ENCODE measurements at places on chromosomes 7 and 10.
A peak's percentile ranks its signal among the peaks of the same experiment; 100 is the strongest.

GRCh38 chr10:125161707-125162119 lies 1.4 kb upstream of the CTBP2 start:
- peak; percentile 43 for DNase-seq

- peak; percentile 29 for DNase-seq
Measured at GRCh38 chr10:21174715-21175495, 277.8 kb upstream of the NEBL start.

DNA sequence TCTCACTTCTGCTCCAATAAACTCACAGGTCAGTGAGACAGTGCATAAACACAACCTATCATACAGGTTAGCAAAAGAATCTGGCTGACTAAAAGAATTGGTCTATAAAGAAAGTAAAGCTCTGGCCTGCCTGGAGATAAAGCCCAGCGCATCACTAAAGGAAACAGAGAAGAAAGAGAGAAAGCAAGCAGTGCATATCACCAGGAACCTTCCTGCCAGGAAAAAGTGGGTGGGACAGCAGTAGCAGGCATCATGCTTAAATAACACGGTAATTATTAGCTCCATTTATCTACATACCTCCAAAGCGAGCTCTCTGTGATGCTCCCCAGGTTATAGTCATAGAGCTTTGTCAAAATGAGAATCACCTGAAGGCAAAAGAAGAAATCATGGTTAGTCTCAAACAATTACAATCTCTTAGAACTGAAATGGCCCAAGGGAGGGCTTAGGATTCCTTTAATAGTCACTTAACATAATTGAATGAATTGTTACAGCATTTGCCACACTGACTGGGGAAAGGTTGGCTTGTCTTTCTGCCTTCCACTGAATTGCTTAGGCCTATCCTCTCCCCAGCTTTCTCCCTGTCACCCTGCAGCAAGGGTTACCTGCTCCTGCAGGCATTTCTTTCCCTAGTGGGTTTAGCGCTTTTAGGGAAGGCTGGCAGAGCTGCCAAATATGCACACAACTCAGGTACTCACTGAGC lies 208.1 kb downstream of the SORCS1 start:
- DNase-seq = no peak

DNA sequence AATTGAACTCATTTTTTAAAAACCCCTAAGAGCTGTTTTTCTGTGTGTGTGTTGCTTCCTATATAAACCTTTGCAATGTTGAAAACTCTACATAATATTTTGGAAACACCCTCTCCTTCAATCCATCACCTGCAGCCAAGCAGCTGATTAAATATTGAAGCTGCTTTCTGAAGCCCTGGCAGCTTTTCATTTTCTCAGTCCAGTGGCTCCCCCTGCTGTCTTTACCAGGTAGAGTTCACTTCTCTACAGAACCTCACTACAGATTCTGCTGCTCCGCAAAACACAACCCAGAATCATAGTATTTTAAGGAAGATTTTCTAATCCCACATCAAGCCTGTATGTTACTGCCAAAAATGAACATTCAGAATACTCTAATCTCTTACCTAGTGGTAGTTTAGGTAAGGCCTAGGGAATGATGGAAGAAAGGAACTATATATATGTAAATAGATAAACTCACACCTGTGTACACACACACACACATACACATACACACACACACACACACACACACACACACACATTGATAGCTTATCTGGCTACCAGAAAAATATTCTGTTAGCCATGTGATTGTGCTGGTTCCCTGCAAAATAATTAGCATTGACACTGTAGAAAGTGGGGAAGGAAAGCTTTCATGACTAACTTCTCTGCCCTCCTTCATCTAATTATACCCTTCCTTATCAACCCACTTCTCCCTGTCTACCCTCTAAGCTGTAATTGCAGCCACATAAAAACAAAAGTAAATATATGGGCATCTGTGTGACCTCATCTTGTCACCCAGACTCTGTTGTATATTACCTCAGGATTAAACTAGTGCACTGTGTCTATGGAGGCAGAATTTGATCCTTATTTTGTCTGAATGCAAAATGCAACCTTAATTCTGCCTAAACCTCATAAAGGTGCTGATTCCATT lies 229.5 kb upstream of the FZD1 start:
- peak; percentile 80 for DNase-seq

DNA sequence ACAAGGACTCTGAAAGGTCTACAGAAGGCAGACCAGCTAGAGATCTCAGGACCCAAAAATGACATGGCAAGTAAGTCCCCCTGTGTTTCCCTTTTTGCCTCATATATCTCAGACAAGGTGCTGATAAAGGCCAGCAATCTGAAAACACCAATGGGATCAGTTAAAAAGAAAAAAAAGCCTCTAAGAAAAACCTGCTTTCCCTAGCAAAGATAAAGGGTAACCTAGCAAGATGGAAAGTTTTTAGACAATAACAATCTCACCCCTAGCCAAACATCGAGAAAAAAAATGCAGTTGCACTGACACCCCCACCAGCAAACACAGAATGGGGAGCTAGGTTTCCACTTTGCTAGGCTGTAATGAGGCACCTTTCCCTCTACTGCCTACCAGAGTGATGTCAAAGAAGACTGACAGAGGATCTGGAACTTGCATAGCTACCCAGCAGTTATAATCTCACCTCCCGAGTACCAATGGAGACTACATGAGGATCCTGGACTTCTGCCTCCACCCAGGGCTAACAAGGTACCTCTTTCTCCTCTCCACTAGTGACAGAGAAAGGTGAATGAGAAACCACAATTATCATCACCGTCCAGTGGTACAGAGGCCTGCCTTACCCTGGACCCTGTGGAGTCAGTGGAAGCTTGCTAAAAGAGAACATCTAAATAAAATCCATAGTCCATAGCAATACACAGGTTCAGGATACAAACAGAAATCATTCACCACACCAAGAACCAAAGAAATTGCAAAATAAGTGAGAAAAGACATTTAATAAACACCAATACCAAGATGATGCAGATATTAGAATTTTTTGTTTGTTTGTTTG lies 240.8 kb downstream of the ARHGAP12 start:
- DNase-seq = no peak

DNA sequence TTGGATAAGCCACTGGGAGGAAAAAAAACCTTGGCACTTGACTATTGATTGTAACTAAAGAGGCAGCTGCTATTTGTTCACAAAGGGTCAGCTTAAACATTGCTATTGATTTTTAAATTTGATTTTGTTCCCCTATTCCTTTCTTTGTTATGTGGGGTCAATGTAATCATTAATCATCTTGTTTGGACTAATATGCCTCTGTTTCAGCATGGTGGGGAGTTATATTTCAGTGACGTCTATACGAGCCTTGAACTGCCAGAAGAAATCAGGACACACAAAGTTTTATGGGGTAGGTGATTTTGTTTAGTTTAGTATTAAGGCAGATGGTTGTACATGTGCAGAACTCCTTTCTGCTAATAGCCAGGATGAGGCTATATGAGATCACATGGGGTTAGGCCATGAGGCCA lies 7.5 kb downstream of the AS3MT start:
- DNase-seq = no peak

DNA sequence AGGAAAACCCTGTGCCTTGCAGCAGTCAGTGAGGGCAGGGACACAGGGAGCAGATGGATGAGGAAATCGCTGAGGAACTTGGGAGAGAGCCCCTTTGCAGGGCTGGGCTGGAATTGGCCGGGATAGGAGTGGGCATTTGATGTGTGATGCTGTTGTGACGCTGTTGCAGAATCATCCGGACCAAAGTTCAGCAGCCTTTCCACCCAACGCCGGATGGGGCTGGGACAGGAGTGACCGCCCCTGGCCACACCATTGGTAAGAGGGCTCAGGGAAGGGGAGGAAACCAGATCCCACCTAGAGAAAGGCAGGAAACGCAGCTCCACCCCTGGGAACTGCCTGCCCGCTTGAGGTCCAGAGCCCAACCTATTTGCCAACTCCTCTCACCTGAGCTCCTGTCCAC lies 33.9 kb downstream of the PAX2 start:
- no peak for DNase-seq

GRCh38 chr10:101346177-101346576 lies 7.8 kb upstream of the BTRC start:
- no peak for DNase-seq

DNA sequence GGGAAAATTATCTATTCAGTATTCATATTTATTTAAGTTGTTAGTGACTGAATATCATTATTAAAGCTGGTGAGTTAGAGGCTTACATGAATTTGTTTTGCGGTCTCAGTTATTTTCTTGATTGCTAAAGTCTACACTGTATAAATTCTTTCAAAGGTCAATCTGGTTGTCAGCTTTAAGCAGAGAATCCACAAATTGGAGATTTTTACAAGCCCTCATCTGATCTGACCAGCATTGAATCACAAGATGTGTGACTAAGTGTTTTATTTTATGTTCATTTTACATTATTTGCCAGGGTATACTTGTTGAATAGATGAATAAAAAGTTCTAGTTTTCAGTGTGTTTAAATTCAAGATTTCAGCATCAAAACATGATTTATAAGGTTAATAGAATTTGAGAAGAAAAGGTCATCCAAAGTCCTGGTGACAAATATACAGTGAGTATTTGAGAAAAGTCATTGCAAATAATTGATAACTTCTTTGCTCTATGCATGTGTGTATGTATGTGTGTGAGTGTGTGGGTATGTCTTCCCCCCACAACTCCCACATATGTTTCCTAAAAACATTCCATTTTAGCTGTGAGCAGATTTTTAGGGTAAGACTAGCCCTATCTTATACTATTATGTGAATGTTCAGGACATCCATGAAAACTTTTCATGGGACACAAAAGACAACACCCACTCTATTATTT lies 4.4 kb downstream of the SEMA3A start:
- no peak for DNase-seq

DNA sequence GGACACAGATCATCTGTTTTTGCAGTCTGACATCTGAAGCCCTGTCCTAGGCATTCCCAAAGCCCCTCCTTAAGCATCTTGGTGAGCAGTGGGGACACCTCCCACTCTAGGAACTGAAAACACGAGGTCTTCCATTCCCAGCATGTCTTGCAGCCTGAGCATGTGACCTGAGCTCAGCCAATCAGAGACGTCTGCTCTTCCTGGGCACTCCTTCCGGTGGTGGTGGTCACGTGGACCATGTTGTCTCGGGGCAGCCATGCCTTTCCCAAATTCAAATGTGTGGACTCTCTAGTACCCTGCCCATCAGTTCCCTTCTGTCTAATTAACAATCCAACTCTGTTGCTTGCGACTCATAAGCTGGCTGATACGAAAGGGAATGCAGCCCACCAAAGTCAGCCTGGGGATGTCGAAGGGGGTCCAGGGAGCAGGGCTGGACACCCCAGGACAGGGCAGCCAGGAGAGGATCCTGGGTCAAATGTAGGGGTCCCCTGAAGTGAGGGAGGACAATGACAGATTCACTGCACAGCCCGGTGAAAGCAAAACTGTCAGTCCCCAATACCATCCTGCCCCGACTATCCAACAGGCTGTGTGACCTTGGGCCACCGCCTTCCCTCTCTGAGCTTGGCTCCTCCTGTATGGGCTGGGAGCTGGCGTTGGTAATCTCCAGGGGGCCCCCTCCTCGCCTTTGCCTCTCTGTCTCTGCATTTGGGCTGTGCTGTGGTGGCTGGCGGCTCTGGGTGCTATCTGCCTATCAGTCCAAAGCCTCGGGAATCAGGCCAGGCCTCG lies 57.4 kb upstream of the BAIAP2L1 start:
- no peak for DNase-seq

GRCh38 chr7:21365866-21366624 lies 61.8 kb upstream of the SP4 start:
- no peak for DNase-seq

DNA sequence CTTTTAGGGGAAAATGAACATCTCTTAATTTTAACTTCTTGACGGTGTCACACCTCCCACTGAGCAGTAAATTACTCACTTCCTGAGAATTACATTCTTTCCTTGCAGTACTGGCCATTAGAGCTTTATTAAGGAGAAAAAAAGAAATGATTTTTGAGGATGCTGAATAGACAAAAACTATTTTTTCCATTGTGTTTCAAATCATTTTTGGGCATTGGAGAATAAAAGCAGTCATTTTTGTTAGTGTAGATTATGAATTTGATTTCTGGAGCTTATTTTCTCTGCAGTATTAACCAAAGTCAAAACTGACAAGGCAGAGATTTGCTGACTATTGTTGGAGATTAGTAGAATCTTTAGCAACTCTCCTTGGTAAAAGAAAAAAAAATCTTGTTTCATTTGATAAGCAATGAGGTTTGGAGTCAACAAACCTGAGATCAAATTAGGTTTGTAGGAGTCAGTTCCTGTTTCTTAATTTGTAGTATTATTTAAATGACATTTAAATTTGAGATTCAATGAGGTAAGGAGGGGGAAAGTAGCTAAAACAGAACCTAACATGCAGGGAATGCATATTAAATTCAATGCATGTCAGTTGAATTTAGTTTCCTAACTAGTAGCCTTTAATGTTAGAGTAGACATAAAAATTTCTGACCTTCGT lies 70.6 kb downstream of the AP3M1 start:
- no peak for DNase-seq

GRCh38 chr10:7359954-7360353 lies 50.9 kb downstream of the SFMBT2 start:
- DNase-seq = no peak

- no peak for DNase-seq
Measured at GRCh38 chr10:93081834-93082233, 8.1 kb downstream of the CYP26A1 start.

- peak; percentile 84 for DNase-seq
Measured at GRCh38 chr10:86376852-86377796, 10.5 kb upstream of the GRID1 start.

- no peak for DNase-seq
Measured at GRCh38 chr7:54878339-54878738, 119.3 kb upstream of the SEC61G start.

DNA sequence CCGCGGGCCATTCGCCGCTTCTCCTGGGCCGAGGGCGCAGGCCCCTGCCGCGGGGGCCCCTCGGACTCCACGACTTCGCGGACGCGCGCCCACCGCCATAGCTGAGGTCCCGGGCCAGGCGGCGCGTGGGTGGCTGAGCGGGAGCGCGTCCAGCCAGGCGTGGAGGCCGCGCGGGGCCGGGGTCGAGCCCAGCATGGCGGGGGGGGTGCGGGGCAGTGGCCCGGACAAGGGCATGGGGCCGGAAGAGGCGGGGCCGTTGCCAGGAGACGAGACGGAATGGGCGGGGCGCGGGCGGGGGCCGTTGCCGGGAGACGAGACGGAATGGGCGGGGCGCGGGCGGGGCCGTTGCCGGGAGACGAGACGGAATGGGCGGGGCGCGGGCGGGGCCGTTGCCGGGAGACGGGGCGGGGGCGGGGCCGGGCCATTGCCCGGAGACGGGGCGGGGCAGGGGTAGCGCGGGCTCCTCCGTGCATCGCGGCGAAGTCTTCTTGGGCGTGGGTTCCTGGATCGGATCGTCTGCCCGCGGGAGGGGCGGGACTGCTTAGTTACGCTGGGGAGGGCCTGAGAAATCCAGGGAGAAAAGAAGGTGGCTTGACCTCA lies 14.8 kb downstream of the ADAM8 start:
- peak; percentile 66 for DNase-seq

DNA sequence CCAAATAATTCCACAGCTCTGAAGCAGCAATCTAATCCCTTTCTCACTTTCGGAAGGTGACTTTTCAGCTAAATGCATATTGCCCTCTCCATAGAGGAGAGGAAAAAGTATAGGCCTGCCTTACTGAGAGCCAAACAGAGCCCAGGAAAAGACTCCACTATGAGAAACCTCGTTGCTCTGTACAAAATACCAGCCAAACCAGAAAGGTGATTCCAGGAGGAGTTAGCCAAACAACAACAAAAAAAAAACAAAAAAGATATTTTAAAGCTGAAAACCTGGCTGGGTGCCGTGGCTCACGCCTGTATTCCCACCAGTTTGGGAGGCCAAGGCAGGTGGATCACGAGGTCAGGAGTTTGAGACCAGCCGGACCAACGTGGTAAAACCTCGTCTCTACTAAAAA lies 70.5 kb downstream of the HOXA1 start:
- DNase-seq = no peak
